ENCODE measurements at places on chromosomes 5 and 9.

DNA sequence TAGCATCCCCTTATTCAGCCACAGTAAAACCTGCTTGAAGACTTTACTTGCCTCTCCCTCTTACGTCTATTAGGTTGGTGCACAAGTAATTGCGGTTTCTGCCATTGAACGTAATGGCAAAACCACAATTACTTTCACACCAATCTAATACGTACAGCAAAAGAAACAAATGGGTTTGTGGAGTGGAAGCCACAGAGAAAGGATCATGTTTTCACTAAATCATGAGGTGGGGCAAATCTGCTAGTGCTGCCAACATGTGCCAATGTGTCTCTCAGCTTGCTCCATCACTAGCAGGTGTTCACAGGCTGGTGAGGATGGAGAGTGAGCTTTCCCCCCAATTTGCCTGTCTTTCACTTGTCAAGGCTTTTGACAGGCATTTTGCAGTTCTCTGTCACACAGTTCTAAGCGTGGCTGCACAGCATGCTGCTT, 15.9 kb downstream of the DMAC1 start:
- DNase-seq, result no peak

- no peak for DNase-seq
Observed at GRCh38 chr5:116037236-116037822, 5.1 kb downstream of the ARL14EPL start.

GRCh38 chr5:149804478-149805450, 74.7 kb downstream of the PPARGC1B start:
- no peak for DNase-seq

GRCh38 chr5:55517804-55518203, 17.0 kb downstream of the PLPP1 start:
- DNase-seq, result no peak

DNA sequence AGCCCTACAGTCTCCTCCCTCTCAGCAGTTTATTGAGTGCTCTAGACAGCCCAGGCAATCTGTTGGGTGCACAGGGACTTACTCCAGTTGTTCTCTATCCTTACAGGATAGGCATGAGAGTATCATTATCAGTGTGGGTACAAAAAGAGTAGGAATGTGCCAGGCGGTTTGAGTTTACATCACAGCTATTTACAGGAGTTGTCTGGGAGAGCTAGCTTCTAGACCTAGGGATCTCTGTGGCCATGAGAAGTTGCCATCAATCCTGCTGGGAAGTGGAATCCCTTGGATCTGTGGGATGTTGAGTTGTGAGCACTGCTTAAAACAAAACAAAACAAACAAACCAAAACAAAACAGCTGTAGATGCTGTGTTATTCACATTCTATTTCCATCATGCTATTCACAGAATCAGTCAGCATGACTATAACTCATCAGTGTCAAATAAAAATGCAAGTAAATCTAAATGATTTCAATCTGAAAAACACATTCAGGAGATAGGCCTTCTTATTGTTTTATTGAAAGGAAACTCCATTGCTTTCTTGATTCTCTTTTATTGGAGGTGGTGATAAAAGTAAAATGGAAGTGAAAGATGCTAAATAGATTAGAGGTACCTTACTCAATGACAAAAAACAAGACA, 552.4 kb upstream of the ZNF608 start:
- DNase-seq, result no peak

DNA sequence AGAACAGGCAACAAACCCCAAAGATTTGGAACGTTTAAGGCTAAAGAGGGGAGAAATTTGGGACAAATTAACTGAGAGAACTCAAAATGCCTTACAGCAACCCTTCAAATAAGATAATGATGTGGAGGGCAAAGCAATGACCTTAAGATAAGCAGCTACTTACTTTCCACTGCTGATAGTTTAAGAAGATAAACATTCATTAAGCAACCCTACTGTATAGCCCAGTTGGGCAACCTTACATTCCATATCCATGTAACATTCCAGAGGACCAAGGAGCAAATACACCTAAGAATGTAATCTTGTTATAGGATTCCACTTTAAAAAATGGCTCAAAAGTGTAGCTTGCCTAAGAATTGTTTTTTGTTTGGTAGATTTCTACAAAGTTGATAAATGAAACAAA, 14.8 kb downstream of the ETF1 start:
- DNase-seq, result no peak

DNA sequence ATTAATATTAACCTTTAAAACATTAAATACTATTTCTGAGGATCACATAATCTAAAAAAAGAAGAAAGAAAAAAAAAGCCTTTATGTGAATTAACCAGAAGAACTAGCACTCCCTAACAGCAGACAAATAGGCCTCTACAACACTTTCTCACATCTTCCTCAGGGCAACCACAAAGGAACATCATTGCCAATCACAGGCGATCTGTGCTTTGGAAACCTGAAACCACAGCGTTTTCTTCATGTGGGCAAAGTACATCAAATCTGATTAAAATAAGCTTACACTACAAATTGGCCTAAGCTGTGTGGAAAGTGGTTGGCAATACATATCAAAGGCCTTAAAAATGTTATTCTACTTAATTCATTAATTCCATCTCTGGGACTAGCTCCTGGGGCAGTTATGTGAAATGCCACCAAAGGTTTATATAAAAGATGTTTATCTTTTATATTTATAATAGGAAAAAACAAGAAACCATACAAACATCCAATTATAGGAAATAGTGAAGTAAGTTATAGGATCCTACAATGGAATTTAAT, 184.8 kb upstream of the TBCA start:
- DNase-seq, result peak; percentile 37

Measured in A673 (cell line).